DMS153 (cell line): ENCODE measurements at places on chromosomes 12 and 14.

DNA sequence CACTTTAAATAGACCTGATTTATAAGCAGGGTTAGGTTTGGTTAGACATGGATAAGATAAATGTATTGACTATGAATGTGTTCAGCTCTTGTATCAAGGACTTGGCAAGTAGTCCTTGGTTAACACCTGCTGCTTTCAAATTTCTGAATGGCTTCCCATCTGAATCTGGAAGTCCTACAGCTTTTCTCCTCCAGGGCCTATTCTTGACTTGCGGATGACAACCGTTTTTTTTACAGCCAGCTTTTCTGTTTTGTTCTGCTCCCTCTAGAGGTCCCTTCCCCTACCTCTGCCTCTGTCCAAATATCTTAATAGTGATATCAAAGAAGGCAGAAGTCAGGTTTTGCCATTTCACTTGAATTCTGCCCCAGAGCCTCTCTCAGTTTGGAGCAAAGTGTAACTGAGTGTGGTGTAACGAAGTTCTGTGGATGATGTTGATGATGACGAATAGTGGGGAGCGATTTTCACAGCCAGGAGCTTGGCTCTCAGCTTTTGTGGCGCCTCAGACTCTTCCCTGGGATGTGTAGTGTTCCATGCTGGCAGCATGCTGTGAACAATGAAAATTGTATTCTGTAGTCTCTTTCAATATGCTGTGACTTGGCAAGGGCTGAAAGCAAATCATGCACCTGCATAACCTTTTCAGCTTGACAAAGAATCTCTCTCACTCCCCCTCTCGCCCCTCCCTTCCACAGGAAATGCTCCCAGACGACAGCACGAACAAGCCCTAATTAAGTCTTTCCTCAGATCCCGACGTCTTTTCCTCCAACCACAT is 5.0 kb upstream of the SLC4A8 start:
- DNase-seq: peak; percentile 82

- DNase-seq: no peak
These were observed 81.1 kb downstream of the MAP1LC3B2 start for GRCh38 chr12:116640281-116640680.

- no peak for DNase-seq
These were observed 22.4 kb downstream of the VPS37B start for GRCh38 chr12:122873540-122873939.

DNA sequence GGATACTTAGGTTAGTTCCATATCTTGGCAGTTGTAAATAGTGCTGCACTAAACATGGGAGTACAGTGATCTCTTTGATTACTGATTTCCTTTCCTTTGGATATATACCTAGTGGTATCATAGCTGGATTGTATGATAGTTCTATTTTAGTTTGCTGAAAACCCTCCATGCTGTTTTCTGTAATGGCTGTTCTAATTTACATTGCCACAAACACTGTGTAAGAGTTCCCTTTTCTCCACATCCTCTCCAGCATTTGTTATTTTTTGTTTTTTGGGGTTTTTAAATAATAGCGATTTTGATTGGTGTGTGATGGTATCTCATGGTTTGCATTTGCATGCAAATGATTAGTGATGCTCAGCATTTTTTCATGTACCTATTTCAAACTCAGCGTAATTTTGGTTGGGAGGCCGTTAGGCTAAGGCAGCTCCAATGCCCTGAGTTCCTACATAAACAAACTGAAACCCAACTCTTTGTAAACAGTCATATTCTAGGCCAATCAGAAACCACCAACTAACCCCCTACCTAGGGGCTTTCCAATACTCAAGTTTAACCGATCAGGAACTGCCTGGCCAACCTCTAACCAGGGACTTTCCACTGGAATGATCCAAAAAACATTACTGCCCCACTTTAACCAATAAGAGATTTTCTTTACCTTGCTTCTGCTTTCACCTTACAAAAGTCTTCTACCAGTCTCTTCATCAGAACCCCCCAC is 171.6 kb downstream of the FBXL14 start:
- DNase-seq: no peak

DNA sequence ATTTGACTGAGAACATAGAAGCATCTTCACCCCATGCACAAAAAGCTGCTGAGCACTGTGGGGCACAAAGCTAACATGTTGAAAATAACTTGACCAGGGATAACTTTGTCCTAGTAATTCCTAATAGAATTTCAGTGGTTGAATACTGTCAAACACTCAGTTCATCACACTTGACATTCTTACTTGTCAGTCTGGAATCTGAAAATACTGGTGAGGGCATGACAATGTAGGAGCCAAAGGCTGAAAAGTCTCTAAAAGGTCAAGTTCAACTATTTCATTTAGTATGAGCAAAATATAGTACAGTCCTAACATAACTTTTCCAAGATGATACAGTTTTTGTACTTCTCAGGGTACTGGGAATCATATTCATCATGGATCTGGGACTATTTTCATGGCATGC is 504.4 kb upstream of the LMO3 start:
- DNase-seq: no peak

DNA sequence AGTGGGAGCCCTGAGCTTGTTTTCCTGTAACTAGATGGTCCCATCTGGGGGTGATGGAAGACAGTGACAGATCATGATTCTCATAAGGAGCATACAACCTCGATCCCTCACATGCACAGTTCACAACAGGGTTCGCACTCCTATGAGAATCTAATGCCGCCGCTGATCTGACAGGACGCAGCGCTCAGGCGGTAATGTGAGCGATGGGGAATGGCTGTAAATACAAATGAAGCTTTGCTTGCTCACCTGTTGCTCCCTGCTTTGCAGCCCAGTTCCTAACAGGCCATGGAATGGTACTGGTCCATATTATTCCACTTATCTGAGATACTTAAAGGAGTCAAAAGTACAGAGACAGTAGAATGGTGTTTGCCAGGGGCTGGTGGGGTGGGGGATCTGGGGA is 9.9 kb upstream of the CEP83 start:
- DNase-seq: no peak

GRCh38 chr12:79686171-79686570 is 4.6 kb downstream of the PAWR start:
- DNase-seq: no peak

DNA sequence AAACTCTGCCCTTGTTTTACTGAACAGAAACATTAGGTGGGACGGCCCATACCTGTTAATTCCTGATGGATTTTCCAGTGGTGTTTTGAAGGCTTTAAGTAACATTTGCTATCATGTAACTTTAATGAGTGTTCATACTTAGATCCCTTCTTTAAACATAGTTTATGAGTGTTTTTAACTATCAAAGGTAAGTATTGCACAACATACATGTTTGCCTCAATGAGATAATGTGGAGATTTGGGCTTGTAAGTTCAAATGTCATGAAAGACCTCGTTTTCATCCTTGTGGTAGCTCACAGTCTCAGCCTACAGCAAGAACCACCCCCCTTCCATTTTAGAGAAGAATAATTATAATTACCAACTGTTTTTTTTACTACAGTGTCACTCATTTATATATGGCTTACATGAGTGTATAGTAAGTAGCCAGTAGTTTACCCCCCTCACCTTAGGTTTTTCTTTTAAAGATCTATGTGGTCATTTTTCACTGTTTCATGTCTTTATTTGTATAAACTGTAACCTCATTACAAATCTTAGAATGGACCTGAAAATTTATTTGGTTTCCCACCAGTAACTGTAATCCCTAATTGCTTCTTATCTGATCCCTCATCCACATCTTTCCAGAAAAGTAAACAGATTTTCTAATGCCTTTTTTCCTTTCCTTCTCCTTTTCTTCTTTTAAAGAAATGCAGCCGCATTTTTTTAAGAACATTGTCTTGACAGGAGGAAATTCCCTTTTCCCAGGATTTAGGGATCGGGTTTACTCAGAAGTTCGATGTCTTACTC is 18.9 kb downstream of the ACTR6 start:
- no peak for DNase-seq

DNA sequence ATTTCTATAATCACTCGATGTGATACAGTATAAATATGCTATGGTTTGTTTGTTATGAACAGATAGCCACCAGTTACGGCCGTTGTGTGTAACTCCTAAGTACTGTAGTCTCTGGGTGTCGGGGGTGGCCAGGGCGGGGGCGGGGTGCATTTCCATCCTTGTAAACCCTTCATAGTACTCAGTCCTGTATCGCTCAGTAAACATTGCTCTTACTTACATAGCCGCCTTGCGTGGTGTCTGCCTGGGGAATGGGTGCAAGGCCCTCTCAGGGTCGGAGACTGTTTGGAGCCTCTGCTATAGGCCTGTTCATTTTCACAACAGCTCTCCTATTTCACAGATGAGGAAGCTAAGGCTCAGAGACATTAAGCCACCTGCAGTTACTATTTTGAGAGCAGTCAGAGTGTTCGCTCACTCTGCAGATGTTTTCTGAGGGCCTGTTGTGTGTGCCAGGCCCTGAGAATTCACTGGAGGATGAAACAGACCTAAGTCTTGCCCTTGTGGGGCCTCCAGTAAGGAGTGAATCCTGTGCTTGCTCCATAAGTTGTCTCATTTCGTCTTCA is 42.5 kb downstream of the JDP2 start:
- DNase-seq: peak; percentile 58

GRCh38 chr14:39673270-39673711 is 241.1 kb upstream of the FBXO33 start:
- no peak for DNase-seq

DNA sequence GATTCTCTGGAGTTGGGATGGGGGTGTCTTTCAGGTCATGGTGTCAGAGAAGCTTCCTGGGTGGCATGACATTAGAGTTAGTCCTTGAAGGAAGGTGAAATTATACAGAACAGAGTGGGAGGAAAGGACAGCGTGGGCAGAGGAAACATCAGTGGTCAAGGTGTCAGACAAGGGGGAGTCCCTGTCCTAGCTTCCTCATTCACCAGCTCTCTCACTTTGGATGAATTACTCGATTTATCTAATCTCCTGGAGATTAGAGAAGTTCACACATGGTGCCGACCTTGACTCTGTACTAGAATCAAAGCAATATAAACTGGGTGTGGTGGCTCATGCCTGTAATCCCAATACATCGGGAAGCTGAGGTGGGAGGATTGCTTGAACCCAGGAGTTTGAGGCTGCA is 492.9 kb downstream of the VRK1 start:
- DNase-seq: no peak

DNA sequence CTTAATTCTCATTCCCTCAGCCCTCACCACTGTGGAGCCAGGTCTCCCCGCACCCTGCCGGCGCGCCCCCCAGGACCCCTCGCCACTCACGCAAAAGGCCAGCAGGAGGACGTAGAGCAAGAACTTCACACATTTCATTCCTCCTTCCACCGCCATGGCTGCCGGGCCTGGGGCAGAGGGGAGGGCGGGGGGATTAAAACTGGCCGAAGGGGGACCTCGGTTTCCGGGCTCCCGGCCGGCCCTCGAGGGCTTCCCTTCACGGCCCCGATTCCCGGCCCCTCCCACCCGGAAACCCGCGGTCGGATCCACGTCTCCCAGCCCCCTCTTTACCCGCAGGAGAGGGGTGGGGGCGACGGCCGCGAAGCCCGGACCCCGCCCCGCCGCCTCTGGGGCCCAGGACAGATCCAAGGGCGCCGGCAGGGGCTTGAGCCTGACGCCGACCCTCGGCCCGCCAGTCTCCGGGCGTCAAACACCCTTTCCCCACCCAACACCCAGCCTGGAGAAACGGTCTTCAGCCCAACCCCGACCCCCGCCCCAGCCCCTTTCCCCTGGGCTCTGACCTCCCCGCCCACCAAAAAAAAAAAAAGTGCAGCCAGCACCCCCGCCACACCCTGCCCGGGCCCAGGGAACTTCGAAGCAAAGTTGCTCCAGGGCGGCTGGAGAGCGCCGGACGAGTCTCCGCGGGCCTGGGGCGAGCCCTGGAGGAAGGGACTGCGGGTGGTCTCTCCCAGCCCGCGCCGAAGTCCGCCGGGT is 447 bp downstream of the CD63 start:
- DNase-seq: peak; percentile 54

GRCh38 chr12:40827683-40828592 is 135.7 kb downstream of the CNTN1 start:
- no peak for DNase-seq

- DNase-seq: no peak
These were observed 678.9 kb upstream of the LMO3 start for GRCh38 chr12:17284873-17285272.

DNA sequence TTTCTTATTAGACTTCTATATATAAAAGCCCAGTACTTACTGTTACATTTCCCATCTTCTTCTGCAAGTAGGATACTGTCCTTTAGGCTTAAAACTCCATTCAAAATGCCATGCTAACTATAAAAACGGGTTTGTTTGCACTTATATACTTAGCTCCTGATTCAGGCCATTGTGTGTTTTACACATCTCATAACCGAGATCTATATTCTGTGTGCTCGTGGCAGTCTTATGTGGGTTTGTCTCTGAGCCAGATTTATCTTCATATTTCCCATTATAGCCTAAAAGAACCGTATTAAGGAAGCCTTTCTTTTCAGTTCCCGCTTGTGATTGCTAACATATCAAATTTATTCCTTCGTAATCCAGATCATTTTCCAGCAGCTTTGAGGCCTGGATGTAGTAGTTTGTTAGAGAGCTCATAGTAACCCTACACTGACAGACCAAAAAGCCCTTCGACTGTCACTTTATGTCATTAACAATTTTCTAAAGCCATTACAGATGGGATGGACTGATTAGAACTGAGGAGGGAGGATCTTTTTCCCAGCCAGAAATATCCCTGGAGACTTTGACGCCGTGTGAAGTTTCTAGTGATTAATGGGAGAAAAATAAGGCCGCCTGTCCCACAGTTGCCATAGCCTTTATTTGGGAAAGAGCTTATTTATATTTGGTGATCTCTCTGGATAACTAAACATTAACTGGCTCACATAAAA is 508.5 kb downstream of the FOXG1 start:
- no peak for DNase-seq

DNA sequence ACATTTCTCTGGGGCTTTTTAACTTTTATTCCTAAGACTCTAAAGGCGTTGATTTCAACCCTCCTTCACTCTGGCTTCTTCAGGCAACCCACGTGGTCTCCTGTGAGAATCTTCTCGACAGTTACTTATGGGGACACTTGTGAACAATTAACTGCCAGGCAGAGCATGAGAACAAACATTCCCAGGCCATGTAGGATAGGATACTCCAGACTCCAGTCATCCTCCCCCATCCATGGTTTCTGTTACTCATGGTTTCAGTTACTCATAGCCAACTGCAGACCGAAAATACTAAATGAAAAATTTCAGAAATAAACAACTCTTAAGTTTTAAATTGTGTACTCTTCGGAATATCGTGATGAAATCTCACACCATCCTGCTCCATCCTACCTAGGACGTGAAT is 19.5 kb downstream of the GPR68 start:
- no peak for DNase-seq

- DNase-seq: no peak
These were observed 80.1 kb upstream of the ALG10 start for GRCh38 chr12:33942172-33942571.

- DNase-seq: no peak
These were observed 64.4 kb downstream of the NUAK1 start for GRCh38 chr12:106074361-106074705.
